ENCODE measurements at places on chromosomes 3 and 15.

GRCh38 chr3:34178415-34178814, 380.0 kb downstream of the PDCD6IP start:
- DNase-seq: no peak

DNA sequence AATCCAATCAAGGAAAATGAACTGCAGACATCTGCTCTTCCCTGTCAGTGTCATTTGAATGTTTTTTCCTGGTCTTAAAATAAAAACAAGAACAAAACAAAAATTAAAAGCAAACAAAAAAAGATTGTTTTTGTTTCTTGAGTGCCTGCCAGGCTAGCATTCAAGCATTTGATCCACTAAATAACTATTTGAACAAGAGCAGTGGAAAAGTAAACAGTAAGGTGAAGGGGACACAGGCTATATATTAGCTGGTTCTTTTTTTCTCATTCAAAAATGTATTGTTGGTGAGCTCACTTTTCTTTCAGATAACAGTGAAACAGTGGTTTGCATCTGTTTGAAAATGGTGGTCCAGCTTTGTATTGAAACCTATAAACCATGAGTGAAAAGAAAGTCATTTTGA, 586.9 kb upstream of the SGO1 start:
- DNase-seq: no peak

GRCh38 chr3:184765047-184765729, 46.8 kb upstream of the VPS8 start:
- DNase-seq: no peak

GRCh38 chr3:59107856-59108815, 58.3 kb upstream of the CFAP20DC start:
- no peak for DNase-seq

GRCh38 chr3:3081381-3082233, 28.6 kb downstream of the IL5RA start:
- DNase-seq: no peak

GRCh38 chr15:65323071-65323511, 18.6 kb downstream of the RNU5B-1 start:
- DNase-seq: no peak

DNA sequence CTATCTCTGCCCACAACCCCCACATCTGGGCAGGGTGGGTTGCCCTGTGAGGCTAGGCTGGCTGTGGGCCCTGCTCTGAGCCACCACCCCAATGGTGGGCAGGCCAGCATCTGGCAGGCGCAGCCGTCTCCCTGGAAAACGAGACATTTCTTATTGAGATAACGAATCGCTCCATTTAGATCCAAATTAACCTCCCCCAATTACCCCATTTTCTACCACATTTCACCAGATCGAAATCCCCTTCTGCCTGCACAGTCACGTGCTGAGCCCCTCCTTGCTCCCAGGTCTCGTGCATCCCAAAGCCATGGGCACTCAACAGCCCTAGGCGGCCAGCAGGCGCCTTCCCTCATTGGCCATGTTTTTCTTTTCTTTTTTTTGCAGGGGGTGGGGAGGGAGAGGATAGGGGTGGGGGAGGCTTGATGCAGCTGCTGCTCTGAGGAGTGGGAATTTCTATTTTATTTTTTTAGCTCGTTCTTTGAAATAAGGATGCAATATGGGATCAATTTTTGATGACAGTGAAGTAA, 53.0 kb upstream of the TMEM115 start:
- no peak for DNase-seq

DNA sequence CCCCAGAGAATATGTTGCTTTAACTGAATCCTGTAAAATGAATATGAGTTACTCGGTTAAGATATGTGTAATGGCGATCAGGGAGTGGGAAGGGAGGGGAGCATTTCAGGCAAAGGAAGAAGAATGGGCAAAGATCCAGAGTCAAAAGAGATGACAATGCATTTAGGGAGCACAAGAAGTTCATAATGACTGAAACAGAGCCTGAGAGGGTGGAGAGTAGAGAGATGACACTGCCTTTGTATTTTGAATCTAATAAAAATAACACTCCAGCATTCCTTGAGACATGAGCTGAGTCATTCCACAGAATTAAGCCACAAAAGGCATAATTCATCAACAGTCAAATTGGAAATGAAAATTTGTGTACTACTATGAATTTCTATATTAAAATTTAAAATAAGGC, 105.3 kb upstream of the PEX5L start:
- no peak for DNase-seq
